ENCODE measurements at places on chromosomes 3 and 15.

DNA sequence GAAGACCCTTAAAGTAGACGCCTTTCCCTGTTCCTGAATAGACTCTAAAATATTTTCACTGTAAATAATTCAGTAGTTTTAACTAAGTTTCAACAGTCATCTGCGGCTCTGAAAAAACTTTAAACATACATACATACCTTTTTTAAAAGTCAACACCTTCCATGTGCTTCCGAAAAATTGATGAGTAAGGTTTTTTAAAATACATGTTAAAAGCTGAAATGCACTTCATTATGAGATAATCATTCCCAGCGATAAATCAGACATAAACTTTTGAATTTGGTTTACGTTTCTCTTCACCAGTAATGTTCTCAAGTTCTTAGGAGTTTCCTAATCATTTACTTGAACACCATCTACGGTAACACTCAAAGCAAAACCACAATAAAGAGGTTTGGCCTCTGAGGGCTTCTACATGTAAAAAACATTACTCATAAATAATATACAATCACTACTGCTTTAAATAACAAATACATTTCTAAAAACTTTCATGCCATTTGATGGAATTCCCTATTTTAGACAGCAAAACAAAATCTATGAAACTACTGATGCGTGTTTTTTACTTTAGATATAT is 403.5 kb downstream of the SHQ1 start:
- no peaks in the 10 kb centered on the region for H3K27me3 ChIP-seq
- H3K4me1 ChIP-seq = peaks cover 16% of the 10 kb centered on the region
- peaks cover 2% of the 10 kb centered on the region for H3K36me3 ChIP-seq
- H3K4me3 ChIP-seq = no peak overlapping the region
- no peak overlapping the region for H3K27ac ChIP-seq

- H3K27ac ChIP-seq = no peak overlapping the region
- H3K4me3 ChIP-seq = no peak overlapping the region
- no peak for DNase-seq
- H3K27me3 ChIP-seq = no peaks in the 10 kb centered on the region
- H3K4me1 ChIP-seq = no peaks in the 10 kb centered on the region
Measured at GRCh38 chr3:157531771-157532170, 28.6 kb upstream of the VEPH1 start.

- DNase-seq = no peak
- H3K36me3 ChIP-seq = no peaks in the 10 kb centered on the region
- no peaks in the 10 kb centered on the region for H3K27me3 ChIP-seq
- no peak overlapping the region for H3K27ac ChIP-seq
Measured at GRCh38 chr3:191263850-191264249, 64.8 kb downstream of the OSTN start.

GRCh38 chr3:99965077-99965476 is 147.4 kb downstream of the CMSS1 start:
- H3K4me1 ChIP-seq = no peaks in the 10 kb centered on the region
- no peaks in the 10 kb centered on the region for H3K36me3 ChIP-seq
- no peaks in the 10 kb centered on the region for H3K27me3 ChIP-seq
- H3K4me3 ChIP-seq = no peak overlapping the region
- H3K27ac ChIP-seq = no peak overlapping the region
- no peak for DNase-seq

GRCh38 chr3:54966979-54967378 is 39.1 kb upstream of the LRTM1 start:
- no peak overlapping the region for H3K4me3 ChIP-seq
- H3K4me1 ChIP-seq = peaks cover 12% of the 10 kb centered on the region
- DNase-seq = no peak

- H3K27ac ChIP-seq = no peak overlapping the region
- no peaks in the 10 kb centered on the region for H3K27me3 ChIP-seq
- no peaks in the 10 kb centered on the region for H3K36me3 ChIP-seq
- H3K4me3 ChIP-seq = no peak overlapping the region
- DNase-seq = no peak
Measured at GRCh38 chr3:45626096-45626887, 31.7 kb downstream of the LIMD1 start.

DNA sequence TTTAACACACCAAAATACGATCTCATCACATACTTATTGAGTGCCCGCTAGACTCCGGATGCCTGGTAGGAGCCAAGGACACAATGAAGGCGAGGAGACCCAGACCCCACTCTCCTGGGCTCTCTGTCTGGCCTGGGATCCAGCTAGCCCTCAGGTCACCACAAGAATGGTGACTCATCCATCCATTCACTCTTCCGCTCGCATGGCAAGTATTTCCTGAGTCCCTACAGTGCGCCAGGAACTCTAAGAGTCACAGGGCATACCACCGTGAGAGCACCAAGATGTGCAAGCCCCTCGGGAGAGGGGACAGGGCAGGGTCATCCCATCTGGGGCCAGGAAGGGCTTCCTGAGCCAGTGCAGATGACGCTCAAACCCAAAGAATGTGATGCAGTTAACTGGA is 101.6 kb upstream of the PRR20G start:
- H3K27me3 ChIP-seq = no peaks in the 10 kb centered on the region
- H3K4me1 ChIP-seq = no peaks in the 10 kb centered on the region
- H3K4me3 ChIP-seq = no peak overlapping the region
- H3K36me3 ChIP-seq = no peaks in the 10 kb centered on the region
- no peak overlapping the region for H3K27ac ChIP-seq
- DNase-seq = no peak
